ENCODE measurements at places on chromosomes 13 and 19.

- no peak for DNase-seq
Observed at GRCh38 chr19:34328982-34329381, 36.0 kb upstream of the GPI start.

DNA sequence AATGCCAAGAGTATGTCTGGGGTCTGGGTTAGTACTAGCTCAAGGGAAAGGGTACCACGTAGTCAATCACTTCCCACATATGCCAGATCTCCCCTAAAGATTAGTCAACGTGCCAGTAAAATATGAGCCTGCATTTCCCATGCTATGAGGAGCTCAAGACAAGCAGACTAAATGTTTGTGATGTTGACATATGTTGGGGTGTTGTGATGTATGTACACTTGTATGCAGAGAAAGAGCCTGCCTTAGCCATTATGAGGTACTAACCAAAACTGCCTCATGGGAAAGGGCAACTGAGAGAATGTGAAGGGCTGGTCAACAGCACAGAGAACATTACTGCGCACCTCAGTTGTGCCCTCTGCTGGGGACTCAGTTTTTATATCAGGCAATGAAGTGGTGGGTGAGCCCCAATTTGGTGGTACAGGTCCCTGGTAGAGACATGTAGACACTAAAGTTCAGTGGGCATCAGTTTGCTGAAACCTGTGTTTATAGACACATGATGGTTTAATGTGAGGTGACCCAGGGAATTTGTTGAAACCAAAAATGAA lies 287.0 kb downstream of the DCT start:
- DNase-seq: peak; percentile 2

DNA sequence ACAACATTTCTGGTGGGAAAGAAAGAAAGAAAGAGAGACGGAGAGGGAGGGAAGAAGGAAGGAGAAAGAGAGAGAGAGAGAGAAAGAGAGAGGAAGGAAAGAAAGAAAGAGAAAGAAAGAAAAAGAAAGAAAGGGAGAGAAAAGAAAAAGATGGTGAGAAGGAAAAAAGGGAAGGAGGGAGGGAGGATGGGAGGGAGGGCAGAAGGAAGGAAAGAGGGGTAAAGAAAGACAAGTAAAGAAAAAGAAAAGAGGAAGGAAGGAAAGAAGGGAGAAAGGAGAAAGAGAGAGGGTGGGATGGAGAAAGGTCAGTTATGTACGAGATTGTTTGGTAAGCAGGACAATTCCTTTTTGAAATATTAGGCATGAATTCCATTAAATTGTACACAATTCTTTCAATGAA lies 145.3 kb downstream of the SPRY2 start:
- DNase-seq: no peak

DNA sequence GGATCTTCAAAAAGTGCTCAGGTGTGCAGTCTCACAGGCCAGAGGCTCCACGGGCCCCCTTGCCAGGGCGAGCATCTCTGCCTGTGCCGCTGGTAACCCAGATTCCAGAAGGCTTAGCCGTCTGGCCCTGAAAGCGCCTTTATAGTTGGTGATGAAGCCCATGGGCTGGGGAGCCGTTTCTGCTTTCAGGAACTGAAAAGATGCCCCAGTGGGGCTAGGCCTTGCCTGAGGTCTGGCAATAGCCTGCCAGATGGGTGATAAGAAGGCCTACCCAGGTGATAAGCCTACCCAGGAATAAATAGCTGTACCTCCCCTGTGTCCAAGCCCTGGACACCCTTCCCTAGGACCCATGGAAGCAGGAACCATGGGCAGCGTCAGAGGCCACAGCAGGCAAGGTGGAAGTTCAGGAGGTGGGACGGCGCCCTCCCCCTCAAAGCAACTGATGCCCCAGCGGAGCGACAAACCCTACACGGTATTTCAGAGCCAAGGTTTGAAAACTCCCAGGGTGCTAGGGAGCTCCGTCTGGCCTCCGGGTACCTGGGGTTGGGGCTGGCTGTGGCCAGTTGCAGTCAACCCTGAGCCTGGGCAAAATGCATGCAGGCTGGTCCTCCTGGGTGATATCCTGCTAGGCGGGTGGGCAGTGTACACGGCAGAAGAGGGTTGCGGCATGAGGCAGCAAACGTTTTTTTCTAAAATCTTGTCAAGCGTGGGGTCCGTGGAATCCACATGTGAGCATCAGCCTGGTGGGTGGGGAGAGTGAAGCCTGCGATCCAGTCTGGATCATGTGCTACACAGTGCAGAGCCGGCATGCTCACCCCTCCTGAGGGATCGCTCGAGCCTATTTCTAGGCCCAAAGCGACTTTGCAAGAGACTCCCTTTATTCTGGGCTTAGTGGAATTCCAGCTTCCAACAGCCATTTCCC lies 45.3 kb downstream of the ACTN4 start:
- DNase-seq: no peak

DNA sequence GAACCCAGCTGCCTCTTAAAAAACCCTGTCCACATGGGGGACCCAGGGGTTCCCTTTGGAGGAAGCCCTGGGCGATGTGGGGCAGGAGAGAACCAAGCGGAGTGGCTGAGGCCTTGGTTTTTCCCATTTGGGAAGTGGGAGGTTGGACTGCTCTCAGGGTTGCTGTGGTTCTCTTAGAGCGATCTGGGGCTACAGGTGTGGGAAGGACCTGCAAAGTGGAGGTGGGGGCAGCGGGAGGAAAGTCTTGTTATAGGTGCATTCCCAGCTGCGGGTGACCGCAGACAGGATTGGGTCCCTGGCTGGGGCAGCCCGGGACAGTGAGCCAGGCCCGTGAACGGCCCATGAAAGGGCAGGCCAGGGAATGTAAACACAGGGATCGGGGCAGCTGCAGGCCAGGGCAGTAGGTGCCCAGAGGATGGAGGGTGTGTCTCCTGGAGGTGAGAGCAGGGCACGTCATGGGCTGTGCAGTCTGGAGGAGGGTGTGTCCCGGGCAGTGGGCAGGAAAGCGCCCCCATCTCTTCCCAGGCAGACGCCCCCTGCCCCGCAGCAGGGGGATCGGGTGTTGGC lies 814 bp downstream of the SLC25A23 start:
- no peak for DNase-seq

DNA sequence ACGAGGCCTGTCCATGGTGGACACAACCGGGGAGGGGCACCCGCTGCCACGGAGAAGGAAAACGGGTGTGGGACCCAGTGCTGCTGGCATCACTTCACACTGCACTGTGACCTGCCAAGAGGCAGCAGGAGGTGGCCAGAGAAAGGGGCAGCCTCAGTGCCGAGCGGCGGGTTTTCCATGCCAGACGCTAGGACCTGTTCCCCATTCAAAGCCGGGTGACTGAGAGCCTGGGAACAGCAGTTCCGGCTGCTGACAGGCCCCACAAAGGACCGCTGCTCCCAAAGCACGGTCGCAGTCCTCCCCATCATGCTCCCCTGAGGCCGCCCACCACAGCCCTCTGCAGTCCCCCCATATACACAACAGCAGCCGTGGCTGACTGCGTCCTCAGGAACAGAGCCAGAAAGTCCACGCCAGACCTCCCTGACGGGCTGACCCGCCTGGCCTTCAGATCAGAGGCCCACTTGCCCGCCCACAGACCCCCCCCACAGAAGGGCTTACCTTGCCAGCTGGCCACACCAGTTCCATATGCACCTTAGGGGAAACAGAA lies 5.4 kb downstream of the AKAP8 start:
- DNase-seq: no peak

- DNase-seq: no peak
Observed at GRCh38 chr13:51717786-51718398, 86.1 kb downstream of the DHRS12 start.

- DNase-seq: peak; percentile 66
Observed at GRCh38 chr19:46745521-46746280, at the start of gene FKRP. TSS of gene FKRP (plus strand) at chr19:46746057. CDS start at chr19:46755451, 9,394 bp downstream.

DNA sequence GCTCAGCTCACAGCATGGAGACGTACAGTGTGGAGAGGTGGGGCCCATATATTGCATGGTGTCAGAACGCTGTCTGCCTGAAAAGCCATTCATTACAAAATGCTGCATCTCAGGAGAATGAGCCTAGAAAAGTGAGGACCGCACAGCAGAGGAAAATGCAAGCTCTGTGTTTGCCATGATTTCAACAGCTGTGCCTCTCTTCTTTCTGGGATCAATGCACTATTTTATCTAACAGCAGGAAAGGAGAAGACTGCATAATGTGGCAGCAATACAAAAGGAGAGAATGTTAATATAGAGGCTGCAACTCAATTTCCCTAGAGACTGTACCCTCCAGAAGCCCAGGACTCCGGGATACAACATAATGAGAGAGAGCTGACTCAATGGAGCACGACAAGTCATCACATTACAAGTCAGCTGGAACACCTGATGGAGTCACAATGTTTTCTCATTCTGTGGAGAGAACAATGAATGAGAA lies 368.0 kb downstream of the FGF14 start:
- no peak for DNase-seq

DNA sequence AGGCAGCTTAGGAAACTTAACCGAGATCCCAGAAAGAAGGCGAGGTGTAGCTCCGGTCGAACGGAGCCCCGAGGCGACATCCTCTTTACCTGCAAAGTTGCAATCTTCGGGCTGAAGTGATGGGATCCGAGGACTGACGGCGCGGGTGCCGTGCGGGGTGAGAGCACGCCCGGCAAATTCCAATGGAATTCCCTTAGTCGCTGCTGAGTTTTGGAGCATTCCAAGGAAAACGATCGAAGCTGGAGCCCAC lies 141 bp downstream of the TRPC4 start:
- no peak for DNase-seq

- no peak for DNase-seq
Observed at GRCh38 chr19:4391701-4392483, 8.5 kb downstream of the SH3GL1 start.

GRCh38 chr19:525857-526419 lies 5.6 kb upstream of the CDC34 start:
- DNase-seq: no peak

GRCh38 chr13:60139272-60139671 lies 24.5 kb downstream of the DIAPH3 start:
- DNase-seq: no peak

- no peak for DNase-seq
Observed at GRCh38 chr13:57925250-57925649, 293.7 kb downstream of the PCDH17 start.

DNA sequence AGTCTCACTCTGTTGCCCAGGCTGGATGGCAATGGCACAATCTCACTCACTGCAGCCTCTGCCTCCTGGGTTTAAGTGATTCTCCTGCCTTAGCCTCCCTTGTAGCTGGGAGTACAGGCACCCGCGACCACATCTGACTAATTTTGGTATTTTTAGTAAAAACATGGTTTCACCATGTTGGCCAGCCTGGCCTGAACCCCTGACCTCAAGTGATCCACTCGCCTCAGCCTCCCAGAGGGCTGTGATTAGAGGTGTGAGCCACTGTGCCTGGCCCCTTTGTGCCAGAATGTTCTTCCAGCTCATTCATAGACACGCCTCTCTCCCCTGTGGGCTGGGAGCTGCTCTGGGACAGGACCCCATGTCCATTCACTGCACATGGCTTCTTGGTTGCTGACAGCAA lies 9.1 kb downstream of the MYDGF start:
- no peak for DNase-seq

DNA sequence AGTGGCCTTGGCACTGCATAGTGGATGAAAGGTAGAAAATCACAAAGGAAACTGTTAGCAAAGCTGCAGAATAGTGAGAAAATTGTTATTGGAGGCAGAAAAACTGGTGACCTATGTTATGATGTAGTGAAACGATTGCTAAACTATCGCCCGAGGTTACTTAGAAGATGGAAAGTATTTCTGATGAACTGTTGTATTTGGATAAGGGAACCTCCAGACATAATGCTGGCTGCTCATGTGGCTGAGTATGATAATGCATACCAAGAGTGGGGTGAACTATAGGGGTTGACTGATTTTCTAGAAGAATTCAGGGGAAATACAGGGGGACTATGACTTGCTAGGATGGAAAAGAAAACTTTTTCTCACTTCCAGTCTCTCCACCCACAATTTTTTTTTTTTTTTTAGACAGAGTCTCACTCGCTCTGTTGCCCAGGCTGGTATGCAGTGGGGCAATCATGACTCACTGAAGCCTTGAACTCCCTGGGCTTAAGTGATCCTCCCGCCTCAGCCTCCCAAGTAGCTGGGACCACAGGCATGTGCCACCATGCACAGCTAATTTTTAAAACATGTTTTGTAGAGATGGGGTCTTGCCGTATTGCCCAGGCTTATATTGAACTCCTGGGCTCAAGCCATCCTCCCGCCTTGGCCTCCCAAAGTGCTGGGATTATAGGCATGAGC lies 4.4 kb upstream of the EID2 start:
- DNase-seq: no peak

- no peak for DNase-seq
Observed at GRCh38 chr19:40906512-40906911, 24.5 kb upstream of the CYP2A7 start.

DNA sequence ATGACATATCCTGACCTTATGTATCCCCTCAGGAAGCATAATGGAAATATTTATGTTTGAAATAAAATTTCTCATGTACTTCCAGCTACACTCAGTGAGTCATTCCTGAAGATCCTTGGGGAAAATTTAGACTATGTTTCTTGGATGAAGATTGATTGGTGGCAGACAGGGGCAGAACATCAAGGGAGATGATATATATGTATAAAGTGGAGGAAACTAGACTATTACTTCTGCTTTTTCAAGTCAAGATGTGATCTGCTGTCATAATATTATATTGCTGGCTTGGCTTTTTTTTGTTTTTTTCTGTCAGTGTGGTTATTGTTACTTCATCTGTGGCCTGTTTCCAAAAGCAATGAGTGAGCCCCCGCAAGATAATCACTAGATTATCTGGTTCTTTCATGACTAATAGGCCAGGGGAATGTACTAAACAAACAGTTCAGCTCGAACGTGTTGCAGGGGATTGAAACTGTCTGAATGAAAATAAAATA lies 87.2 kb upstream of the TNFSF11 start:
- no peak for DNase-seq

GRCh38 chr19:1249990-1250436 lies 1.6 kb downstream of the MIDN start:
- DNase-seq: no peak

DNA sequence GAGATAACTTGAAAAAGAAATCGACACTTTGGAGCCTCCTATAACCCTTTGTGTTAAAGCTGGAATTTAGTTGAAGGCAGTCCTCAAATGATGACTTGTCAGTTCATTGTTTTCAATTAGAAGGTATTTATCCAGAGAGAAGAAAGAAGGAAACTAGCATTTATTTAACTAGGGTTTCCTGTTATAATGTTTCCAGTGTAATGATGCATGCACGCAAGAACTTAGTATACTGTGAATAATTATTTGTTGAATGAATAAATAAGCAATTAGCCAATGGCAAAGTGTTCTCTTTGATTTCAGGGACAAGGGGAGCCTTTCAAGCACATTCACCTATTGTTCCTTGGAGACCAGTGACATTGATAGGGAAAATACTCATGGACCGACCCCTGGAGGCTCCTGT lies 307.4 kb downstream of the KLF5 start:
- no peak for DNase-seq

GRCh38 chr13:47039106-47039505 lies 142.3 kb upstream of the HTR2A start:
- no peak for DNase-seq

DNA sequence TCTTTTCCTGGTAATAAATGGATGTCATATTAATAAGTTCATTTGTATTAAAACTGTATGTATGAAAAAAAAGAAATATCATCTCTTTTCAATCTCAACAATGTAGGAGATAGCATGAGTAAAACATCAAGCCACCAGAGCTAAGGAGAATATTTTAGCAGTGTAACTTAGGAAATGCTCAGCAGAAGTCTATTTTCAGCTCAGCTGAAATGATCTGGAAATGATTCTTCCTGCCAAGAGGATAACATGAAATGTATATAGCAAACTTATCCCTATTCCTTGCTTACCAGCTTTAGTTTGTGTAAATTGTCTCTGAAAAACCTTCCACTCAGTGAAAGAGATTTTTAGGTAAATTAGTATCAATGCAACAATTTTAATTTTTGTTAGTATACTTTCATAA lies 1194.4 kb downstream of the SLITRK1 start:
- no peak for DNase-seq

Data from GM12891 (cell line).